ENCODE measurements at places on chromosomes 5 and 9.

DNA sequence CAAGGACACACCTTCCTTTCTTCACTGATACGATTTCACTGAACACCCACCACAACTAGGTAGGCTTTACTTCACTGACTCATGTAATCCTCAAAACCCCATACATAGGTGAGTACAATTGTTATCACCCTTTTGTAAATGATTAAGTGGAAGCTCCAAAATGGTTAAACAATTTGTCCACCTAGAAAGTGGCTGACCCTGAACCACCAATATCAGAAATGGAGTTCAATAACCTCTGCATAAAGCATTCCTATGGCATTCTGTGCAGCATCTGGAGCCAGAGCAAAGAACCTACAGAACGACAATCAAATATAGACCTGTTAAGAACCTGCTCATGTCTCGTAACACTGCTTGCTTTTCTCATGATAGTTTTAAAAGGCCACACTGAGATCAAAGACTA is 50.7 kb upstream of the NR5A1 start:
- no peak for DNase-seq

DNA sequence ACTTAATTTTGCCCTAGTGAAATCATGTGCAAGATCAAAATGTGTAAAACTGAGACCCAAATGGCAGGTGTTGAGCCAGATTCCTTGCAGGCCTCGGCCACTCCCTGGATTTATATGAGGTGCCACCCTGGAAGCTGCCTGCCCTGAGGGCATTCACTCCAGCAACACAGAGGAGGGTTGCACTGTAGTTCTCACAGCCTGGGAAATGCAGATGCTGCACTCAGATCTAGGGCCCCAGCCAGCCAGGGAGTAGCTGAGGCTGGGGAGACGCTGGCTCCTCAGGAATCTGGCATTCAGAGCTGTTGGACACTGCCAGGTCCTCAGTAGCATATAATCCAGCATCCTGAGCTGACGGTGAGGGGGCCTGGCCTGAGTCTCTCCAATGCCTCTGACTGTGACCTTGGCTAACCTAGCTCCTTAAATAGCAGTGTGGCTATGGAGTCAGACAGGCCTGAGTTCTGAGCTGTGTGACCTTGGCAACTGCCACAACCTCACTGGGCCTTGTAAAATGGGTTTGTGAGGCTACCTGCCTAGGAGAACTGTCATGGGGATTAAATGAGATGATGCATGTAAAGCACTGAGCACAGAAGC is 8.7 kb downstream of the KCNMB1 start:
- no peak for DNase-seq

- no peak for DNase-seq
Measured at GRCh38 chr5:14415024-14415697, 166.4 kb upstream of the OTULINL start.

- DNase-seq, result no peak
Measured at GRCh38 chr5:54081415-54081814, 229.0 kb downstream of the ARL15 start.

GRCh38 chr5:168726342-168726741 is 147.2 kb upstream of the PANK3 start:
- DNase-seq, result no peak

DNA sequence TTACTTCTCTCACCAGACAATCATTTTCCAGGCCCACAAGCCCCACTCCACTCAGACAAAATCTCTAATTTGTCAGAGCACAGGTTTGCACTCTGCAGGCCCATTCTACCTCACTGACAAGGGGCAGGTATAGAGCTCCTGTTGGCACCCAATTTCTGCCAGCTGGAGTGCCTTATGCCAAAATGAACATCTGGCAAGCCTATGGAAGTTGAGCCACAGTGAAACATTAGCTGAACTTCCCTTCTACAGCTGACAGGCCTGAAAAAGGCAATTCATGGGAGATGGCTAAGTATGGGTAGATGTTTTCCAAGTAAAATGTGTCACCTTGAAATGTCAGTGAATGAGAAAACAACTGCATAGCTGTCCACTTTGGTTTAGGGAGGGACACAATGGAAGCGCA is 87.0 kb downstream of the SPOCK1 start:
- DNase-seq, result no peak

GRCh38 chr5:156379206-156379605 is 52.2 kb downstream of the SGCD start:
- DNase-seq, result no peak

- DNase-seq, result no peak
Measured at GRCh38 chr9:114138552-114138971, 16.8 kb upstream of the COL27A1 start.

Measured in amniotic stem cell (primary cell).